ENCODE measurements at places on chromosomes 2 and 18.

DNA sequence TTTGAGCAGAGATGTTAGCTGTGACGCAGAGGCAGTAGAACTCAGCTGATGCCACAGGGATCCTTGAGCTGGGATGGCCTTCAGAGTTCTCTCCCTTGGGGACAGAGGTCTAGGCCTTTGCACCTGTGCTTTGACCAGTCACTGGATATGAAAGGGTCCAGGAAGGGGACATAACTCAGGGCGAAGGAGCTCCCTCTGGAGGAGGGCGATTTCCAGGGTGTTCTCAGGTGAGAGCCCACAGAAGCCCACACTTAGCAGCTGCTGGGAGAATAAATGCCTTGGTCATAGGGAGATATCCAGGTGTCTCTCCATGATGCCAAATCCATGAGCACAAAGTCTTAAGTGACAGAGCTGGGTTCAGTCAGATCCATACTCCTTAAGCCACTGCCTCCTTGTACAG, 369.2 kb downstream of the NYAP2 start:
- no peak for DNase-seq

DNA sequence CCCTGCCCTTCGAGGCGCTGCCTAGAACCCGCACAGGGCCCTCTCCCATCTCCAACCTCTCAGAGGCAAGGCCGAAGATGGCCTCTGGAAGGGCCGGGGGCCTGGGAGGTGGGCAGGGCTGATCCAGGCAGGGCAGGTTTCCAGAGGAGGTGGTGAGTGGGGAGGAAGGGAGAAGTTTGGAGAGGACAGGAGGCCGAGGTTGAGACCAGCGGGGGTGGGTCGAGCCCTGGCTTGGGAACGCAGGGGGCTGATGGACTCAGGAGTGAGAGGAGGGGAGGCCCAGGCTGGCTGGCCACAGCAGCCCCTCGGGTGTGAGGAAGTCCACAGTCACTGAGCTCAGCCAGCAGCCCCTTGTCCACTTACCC, 10.5 kb downstream of the CAPN10 start:
- DNase-seq, result no peak

DNA sequence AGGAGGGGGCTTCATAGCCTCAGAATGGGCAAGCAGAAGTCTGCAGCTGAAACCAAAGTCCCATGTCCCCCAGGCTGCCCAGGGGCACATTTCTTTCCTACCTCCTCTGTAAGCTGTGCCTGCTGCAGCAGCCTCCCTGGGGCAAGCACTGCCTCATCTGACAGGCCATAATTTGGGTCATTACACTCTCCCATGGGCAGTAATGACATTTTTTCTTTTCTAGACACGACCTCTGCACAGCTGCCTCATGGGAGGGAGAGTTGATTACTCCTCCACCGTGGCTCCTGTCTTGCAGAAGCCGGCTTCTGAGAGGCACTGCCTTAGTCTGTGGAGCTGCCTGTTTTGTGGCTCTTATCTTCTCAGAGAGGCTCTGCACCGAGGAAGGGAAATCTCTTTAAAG, 268.9 kb downstream of the TDRD15 start:
- DNase-seq, result no peak

GRCh38 chr2:238133499-238134392, 4.7 kb upstream of the KLHL30 start:
- DNase-seq, result no peak

- DNase-seq, result no peak
Observed at GRCh38 chr2:195307751-195308150, 349.3 kb upstream of the SLC39A10 start.

- no peak for DNase-seq
Observed at GRCh38 chr18:54197747-54198411, 26.6 kb downstream of the MBD2 start.

DNA sequence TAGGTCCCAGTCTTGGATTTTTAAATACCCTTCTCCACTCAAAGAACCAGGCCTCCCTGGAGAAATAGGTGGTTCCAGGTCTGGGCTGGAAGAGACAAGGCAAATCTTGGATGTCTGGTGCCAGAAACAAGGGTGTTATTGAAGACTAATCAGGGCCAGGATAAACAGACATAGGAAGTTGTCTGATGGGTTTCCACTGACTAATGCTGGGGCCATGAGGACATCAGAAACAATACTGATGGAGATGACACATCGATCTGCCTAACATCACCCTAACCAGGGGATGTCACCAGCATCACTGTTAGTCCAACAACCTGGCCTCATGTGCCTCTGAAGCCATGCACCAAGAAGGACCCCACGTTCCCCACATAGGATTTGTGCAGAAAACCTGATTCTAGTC, 42.5 kb upstream of the GLI2 start:
- no peak for DNase-seq

GRCh38 chr2:89781962-89782361, 1090.5 kb downstream of the RPIA start:
- no peak for DNase-seq

DNA sequence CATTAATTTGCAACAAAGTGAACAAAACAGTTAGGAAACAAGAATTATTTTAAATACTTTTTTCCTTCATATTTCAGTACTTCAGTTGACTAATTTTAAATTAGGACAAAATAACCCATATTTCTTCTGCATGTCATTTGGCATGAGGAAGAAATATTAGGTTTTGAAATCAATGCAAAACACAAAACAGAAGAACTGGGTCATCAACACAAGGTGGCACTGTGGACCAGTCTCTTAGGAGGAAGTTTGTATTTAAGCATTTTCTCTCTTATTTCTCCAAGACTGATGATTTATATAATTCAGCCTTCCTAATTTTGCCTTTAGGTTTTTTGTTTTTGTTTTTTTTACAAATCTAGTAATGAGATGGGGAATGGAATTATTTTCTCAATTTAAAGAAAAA, 352.8 kb upstream of the KCNH7 start:
- no peak for DNase-seq

DNA sequence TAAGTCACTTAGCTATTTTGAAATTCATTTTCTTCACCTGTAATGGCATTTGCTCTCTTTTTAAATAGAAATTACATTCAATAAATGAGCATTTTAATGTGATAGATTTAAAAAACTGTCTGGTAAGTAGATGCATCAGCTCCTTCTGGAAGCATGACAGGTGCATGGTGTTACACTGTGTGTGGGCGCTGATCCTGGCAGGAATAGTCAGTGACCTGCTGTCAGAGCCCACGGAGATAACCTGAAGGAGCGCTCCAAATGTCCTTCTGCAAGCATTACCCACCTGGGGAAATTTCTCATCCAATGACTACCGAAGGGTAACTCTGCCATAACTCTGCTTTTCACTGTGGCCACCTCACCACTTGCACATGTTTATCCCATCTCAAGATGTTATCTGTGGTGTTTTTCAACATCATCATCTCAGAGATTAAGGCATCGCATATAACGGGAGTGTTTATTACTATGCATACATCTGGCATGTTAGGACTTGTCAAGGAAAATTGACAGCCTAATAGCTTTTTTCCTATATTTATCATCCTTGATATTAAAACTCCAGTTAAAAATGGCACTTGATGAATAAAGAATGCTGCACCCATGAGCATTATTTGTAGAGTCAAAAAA, 637.3 kb downstream of the ERBB4 start:
- DNase-seq, result no peak

GRCh38 chr18:3340015-3340681, 78.2 kb downstream of the MYL12B start:
- DNase-seq, result no peak

DNA sequence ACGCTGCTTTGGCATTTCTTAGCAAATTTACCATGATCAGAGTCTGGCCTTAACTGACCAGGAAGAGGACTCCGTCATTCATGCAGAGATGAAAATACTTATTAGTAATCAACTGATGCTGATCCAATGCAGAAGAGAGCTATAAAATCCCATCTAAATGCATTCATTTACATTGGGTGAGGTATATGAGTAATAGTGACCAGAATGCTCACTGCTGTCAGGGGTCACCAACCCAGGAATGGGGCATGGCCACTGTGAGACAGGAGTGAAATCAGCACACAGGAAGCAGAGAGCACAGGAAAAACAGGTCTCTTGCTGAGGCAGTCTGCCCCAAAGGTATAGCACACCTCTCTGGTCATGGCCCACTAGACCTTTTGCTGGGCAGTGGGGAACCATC, 68.1 kb upstream of the TMEM247 start:
- no peak for DNase-seq

- DNase-seq, result no peak
Observed at GRCh38 chr2:195737511-195738325, 80.7 kb downstream of the SLC39A10 start.

DNA sequence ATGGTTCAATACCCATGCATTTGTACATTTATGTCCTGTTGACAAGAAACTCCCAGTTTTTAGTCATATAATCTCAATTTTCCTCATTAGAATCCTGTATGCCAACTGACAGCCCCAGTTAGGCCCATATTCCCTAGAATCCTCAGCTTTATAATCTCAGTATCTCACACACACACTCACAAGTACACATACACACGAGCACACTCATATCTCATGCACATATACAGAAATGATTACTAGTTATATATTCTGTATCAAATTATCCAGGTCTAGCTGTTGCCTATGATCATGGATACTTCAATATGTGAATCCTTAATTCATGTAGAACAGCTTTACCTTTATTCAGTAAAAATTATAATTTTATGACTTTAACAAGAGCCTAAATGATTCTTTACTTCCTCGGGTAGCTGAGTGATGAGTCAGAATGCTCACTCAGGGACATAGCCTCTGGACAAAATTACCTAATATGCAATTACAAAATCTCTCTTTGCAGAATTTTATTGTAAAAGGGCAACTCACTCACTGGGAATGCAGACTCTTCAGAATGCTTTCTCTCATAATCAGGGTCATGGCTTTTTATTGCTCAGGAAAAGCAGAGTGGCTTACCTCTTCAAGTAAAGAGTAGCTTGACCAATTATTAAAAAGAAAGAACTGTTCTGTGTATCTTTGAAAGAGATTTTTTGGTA, 193.6 kb upstream of the PIK3C3 start:
- DNase-seq, result no peak

DNA sequence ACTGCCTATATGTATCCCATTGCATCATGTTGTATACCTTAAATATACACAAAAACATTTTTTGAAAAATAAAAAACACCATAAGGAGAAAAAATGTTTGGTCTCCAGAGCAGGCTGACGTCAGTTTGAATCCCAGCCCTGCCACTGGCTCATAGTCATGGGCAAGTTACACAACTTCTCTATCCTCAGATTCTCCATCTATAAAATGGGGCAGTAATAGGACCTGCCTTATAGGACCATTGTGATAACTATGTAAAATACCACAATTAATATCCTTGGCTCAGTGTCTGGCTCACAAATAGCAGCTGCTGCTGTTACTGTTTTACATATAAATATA, 135.6 kb downstream of the SMAD7 start:
- DNase-seq, result peak; percentile 28

DNA sequence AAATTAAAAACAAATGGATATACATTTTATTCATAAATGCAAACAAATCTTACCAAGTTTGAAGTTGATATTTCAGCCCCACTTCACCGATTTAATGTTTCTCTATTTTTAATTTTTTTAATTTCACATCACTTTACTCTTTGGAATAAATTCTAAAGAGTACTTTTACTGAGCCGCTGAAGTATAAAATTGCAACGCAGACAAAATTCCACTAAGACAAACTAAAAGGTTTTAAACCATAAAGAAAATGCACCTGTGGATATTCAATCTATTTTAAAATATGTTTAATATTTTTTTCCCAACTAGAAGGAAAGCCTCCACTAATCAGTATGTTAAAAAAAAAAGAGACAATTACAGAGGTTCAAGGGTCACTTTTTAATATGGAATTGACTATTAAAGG, 1073.9 kb upstream of the CRIM1 start:
- no peak for DNase-seq

GRCh38 chr2:8487461-8487932, 194.4 kb upstream of the ID2 start:
- no peak for DNase-seq

DNA sequence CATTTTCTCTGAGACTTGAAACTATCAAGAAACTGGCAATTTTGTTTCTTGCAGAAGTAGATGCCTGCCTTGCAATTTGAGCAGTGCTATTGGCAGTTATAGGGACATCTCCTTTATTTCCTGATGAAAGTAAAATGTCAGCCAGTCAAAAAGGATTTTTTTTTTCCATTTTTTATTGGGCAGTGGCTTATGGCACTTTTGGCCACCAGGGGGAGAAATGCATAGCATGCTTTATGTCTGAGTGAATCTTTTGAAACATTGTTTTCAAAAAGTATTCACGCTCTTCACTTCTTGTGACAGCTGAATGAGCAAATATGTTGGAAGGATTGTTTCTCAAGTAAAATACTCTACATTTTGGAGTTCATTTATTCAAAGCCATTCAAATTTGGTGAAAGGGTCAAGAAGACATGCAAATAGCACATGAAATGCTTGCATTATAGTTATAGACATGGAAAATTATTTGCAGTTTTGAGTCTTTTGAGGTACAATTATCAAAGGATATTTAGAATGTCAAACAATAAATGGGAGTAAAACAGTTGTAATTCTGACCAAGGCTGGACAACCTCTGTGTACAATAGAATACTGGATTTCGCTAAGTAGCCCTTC, 491.0 kb downstream of the CDH2 start:
- no peak for DNase-seq

GRCh38 chr2:46034535-46034934, 262.7 kb upstream of the EPAS1 start:
- DNase-seq, result no peak

DNA sequence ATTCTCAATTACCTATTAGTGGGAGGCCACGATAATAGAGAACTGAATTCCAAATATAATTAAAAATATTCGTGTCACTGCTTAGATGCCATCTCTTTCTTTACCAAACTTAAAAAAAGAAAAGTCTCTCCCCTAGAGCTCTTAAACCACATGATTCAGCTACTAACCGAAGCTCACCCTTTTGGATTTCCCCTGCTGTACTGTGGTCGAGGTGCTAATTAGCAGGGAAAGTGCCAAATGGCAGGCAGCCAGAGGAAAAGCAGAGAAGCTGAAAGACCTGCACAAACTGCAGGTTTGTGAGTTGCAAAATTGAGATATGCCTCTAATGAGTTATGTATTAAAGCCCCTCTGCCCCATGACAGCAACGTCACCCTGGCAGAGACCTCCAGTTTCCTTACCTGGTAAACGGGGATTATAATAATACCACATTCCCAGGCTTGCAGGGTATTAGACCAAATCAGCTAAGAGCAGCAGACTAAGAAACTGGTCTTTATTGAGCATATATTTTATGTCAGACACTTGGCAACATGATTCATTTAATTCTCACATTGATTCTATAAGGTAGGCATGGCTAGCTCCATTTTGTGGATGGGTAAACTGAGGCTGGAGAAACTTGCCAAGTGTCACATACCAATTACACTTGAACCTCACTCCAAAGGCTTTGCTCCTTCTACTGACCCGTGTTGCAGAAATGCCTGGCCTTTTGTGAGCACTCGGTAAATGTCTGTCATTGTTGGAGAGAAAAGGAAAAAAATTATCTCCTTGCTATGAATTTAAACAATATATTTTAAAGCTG, 259.7 kb downstream of the LPIN1 start:
- peak; percentile 74 for DNase-seq

GRCh38 chr2:54166121-54166773, 50.8 kb downstream of the ACYP2 start:
- DNase-seq, result no peak

GRCh38 chr2:233003658-233004555, 9.1 kb downstream of the NGEF start:
- peak; percentile 38 for DNase-seq

GRCh38 chr2:18842836-18843235, 253.5 kb upstream of the NT5C1B start:
- DNase-seq, result no peak

All from activated CD8-positive, alpha-beta memory T cell treated with anti-CD3 and anti-CD28 coated beads, Interleukin-2, amount 10 ng/mL, durations not matched to agents 7 days and 5 days (primary cell).